ENCODE measurements at places on chromosomes 13 and 19.

GRCh38 chr13:30704596-30704995 lies 30.7 kb upstream of the ALOX5AP start:
- DNase-seq = no peak

DNA sequence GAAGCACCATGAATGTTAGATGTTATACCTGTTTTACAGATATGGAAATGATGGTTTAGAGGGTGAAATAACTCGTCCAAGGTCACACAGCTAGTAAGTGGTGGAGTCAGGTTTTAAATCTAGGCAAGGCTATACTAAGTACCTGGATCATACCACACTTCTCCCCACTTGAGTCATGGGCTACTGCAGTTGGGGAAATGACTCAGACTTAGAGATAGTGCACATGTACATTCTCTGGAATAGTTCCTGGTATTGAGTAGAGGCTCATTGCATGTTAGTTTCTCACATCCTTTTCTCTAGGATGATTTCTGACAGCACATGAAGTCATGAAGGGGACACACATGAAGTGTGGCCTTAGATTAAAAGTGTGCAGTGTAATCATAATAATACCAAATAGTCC lies 76.2 kb upstream of the TNFSF11 start:
- peak; percentile 46 for DNase-seq

- no peak for DNase-seq
These were observed 5.3 kb upstream of the TLE2 start for GRCh38 chr19:3034406-3034655.

GRCh38 chr13:39910041-39910440 lies 254.6 kb downstream of the COG6 start:
- no peak for DNase-seq

DNA sequence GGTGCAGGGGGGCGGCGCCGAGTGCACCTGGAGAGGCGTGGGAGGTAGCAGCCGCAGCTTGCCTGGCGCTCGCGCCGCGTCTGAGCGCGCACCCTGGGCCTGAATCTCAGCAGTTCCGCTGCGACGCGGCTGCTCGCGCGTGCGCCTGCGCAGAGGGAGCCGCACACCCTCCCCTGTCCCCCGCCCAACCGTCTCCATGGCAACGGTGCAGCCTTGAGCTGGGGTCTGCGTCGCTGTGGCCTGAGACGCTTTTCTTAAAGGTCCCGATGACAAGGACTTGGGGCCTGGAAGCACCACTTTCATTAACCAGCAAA lies at the start of gene PNMA8B:
PNMA8B (minus strand) TSS at position 82 of the 314 bp plus-strand sequence. CDS start 402 bp downstream, outside the sequence.
- DNase-seq = peak; percentile 66

- no peak for DNase-seq
These were observed 18.8 kb downstream of the ZC3H4 start for GRCh38 chr19:47094557-47095475.

- DNase-seq = no peak
These were observed 38.9 kb upstream of the NPAS1 start for GRCh38 chr19:46980761-46981160.

DNA sequence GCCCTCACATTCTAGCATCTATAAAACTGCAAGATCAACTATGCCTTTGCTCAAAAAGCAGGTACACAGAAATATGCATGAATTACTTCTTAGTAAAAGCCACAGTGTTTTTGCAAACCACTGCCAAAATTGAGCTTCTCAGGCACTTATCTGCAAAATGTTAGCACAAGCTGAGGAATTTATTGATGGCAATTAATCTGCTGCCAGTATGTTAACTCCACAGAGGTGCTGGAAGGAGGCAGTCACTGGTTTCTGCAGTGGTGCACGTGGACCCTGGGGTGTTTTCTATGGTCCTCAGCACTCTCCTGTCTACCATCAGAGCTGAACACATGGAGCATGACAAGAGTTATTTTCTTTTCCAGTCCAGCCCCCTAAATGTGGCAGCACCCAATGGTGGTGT lies 44.2 kb downstream of the CLDN10 start:
- DNase-seq = no peak

DNA sequence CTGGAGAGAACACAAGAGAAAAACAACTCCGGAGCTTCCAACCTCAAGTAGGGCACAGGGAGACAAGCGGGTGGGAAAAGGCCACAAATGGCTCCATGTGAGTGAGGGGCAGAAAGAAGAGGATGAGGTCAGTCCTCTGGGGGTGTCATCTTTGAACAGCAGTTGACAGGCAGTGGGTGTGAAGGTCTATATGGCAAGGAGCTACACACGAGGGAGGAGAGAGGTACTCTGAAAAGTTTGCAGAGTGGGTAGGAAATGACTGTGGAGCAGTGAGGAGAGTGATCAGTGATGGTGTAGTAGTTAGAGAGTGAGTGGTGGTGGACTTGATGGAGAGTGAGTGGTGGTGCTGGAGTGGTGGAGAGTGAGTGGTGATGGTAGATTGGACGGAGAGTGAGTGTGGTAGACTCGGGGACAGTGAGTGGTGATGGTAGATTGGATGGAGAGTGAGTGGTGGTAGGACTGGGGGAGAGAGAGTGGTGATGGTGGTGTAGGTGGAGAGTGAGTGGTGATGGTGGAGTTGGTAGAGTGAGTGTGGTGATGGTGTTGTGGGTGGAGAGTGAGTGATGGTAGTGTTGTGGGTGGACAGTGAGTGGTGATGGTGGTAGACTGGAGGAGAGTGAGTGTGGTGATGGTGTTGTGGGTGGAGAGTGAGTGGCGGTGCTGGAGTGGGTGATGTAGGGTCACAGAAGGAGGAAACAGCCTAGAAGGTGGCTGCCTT lies 4.0 kb downstream of the TFDP1 start:
- no peak for DNase-seq

DNA sequence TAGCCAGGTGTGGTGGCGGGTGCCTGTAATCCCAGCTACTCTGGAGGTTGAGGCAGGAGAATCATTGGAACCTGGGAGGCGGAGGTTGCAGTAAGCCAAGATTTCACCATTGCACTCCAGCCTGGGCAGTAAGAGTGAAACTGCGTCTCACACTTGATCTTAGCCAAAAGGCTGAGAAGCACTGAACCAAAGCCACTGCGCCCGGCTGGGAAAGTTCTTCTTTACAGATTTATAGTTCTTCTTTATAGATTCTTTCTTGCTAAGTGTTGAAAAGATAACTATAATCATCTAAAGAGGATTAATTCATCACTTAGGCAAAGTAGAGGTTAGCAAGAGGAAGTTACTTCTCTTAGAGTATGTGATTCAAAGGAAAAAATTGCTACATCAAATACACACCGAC lies 11.1 kb downstream of the ZNF417 start:
- DNase-seq = no peak

DNA sequence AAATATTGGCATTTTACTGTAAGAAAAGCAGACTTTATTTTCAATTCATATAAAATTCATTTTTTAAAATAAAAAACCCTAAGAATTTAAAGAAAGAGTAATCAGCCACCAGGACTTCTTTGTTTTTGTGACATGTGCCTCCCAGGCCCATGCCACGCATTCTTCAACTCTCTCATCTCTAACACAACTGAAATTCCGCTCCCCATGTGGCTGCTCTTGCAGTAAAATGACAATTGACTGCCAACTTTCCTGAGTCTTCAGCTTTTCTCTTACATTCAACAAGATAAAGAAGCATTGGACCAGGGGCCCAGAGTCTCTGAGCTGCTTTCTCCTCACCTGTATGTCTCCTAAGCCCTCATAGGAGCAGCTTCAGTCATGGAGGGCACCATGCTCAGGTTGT lies 372.1 kb downstream of the UQCRFS1 start:
- no peak for DNase-seq

DNA sequence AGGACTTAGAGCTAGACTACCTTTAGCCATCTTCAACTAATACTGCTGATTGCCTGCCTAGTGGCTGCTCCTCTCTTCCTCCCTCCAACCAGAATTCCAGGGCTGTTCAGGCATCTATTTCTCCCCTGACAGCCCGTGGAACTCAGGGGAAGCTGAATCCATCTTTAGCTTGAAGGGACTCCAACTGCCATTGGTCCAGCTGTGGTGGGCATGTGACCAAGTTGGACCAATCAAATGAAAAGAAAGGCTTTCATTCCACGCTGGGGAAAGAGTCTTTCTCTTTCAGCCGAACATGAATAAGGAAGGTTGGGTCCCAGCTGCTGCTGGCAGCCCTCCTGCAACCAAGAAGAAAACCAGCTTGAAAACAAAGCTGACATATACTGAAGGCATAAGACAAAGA lies 168.5 kb upstream of the OBI1 start:
- DNase-seq = no peak

DNA sequence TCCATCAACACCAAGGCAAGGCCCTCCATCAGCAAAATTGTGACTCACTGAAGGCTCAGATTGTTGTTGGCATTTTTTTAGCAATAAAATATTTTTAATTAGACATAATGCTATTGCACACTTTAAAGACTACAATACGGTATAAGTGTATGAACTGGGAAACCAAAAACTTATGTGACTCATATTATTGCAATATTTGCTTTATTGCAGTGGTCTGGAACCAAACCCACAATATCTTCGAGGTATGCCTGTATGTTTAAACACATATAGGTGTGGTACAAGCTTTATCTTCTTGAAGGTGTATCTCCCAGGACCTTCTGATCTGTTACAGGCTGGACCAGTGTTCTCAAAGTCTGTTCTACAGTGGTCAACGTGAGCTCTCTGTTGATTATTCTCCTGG lies 142.3 kb upstream of the FNDC3A start:
- no peak for DNase-seq

DNA sequence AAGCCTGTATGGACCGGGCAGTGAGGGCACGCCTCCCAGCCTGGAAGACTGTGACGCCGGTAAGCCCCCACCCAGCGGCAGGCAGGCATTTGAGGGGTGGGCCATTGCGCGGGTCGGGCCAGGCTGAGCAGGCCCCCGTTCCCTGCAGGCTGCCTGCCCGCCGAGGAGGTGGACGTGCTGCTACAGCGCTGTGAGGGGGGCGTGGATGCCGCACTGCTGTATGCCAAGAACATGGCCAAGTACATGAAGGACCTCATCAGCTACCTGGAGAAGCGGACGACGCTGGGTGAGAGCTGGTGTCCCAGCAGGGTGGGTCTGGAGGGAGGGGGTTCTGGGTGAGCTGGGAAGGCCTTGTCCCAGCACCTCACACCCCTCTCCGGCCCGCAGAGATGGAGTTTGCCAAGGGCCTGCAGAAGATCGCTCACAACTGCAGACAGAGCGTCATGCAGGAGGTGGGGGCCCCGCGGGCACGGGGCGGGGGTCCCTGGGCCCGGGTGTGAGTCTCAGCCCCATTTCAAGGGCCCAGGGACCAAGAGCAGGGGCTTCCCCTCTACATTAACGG lies 7.1 kb downstream of the ARHGAP45 start:
- DNase-seq = no peak

- DNase-seq = peak; percentile 23
These were observed 8.2 kb downstream of the ATP11A start for GRCh38 chr13:112697756-112698655.

DNA sequence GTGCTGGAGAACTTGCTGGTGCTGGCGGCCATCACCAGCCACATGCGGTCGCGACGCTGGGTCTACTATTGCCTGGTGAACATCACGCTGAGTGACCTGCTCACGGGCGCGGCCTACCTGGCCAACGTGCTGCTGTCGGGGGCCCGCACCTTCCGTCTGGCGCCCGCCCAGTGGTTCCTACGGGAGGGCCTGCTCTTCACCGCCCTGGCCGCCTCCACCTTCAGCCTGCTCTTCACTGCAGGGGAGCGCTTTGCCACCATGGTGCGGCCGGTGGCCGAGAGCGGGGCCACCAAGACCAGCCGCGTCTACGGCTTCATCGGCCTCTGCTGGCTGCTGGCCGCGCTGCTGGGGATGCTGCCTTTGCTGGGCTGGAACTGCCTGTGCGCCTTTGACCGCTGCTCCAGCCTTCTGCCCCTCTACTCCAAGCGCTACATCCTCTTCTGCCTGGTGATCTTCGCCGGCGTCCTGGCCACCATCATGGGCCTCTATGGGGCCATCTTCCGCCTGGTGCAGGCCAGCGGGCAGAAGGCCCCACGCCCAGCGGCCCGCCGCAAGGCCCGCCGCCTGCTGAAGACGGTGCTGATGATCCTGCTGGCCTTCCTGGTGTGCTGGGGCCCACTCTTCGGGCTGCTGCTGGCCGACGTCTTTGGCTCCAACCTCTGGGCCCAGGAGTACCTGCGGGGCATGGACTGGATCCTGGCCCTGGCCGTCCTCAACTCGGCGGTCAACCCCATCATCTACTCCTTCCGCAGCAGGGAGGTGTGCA lies 587 bp downstream of the S1PR4 start:
- no peak for DNase-seq

DNA sequence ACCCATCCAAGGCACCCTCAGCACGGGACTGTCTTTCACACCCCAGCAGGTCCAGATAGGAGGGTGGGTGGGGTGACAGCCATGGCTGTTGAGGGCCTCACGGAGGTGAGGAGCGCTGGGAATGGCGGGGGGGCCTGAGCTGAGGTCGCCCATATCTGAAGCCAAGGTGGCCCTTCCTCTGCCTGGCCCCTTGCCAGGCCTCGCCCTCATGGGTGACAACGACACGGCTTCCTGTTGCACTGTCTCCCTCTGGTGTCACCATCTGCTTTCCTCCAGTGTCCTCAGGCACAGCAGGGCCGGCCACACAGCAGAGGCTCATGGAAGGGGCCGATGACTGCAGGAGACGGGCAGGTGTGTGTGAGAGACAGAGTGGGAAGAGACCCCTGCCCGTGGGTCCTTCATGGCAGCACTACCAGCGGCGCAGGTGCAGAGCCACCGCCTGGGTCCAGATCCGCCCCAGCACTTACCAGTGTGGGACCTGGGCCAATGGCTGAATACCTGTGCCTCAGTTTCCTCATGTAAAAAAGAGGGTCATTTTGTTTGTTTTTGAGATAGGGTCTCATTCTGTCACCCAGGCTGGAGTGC lies 8.1 kb upstream of the NKPD1 start:
- DNase-seq = no peak

DNA sequence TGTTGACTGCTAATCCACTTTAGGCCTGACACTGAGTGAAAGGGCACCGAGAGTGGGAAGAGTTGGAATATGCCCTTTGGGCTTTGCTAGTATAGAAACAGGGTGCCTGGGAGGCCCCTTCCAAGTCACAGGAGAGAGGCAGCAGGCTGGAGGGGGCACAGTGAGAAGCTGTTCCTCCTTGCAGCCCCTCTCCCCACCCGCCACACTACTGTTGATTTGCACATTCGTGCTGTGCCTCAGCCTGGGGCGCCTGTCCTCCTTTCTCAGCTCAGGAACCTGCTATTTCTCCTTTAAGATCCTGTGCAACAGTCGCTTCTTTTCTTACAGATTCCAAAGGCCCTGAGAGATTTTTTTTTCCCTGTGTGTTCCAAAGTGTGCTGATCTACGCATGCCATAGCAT lies 2.8 kb upstream of the B3GLCT start:
- no peak for DNase-seq

- peak; percentile 31 for DNase-seq
These were observed 51.9 kb downstream of the DNM2 start for GRCh38 chr19:10769533-10770491.

DNA sequence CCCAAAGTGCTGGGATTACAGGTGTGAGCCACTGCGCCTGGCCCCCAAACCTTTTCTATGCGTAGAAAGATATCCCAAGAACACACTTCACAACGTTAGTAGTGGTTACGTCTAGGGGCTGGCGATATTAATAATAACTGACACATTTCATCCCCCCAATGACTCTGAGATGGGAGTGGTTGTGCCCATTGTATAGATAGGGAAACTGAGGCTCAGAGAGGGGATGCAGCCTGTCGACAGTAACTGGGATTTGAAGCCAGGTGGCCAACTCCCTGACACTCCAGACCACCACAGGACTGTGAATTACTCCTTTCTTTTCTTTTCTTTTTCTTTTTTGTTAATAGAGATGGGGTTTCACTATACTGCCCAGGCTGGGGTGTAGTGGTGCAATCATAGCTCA lies 25.3 kb upstream of the PTPRS start:
- no peak for DNase-seq

All from fibroblast of skin of abdomen (primary cell).